SW 1271 (cell line): ENCODE measurements at places on chromosomes 12 and 14.

DNA sequence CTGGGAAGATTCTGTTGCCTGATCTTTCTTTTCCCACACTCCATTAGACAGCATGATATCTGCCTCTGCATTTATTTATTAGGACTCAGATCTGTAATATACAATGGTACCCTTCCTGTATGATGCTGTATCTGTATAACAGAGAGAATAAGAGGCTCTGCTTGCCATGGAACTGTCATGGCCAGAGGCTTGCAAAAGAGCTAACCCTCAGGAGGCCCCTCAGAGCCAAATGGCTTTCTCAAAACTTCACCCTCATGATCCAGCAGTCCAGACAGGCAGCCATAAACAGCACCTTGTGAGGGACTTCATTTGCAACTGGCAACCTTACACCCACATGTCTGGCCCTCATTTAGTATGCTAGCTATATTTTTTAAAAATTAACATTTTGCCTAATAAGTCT lies 57.6 kb downstream of the TMEM30B start:
- DNase-seq, result no peak

GRCh38 chr14:61649283-61649682 lies 46.0 kb upstream of the HIF1A start:
- no peak for DNase-seq

DNA sequence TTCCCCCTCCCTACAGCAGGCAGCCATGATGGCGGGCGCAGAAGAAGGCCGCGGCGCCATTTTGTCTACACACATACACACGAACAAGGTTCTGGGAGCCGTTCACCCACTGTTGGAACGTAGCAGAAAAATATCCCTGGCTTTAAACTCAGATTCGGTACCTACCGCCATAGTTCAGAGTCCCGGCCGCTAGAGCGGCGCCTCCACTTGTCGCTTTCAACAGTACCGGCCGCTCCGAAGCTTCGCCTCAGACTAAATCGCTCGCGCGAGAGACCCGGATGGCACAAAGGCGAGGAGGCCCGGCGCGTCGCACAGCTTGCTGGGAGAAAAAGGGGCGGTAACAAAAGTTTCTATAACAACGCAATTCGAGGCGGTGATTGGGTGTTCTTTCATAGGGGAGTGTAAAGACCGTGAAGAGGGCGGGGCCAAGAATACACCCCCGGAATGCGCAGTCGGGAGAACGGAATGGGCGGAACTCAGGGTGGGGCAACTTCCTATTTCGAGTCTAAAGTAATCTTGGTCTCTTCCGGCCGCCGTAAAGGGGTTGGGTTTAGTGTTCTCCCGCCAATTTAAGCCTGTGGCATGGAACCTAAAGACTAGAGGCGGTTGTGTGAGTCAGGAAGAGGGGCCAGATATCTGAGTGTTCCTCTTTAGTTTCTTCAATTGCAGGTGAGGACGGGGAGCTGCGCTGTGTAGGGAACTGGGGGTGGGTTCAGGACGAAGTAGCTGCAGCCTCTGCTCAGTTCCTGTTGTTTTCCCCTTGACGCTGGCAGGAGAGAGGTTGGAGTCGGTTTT lies at the start of the genes KNTC1 and RSRC2:
TSS of gene KNTC1 (plus strand) at position 567 of the 795 bp plus-strand sequence. CDS start 2,815 bp downstream, outside the sequence.
TSS of gene RSRC2 (minus strand) at position 254 of the 795 bp plus-strand sequence. CDS start at position 171, 83 bp downstream.
- peak; percentile 100 for DNase-seq

GRCh38 chr14:67413806-67414769 lies 2.1 kb upstream of the PLEK2 start:
- peak; percentile 90 for DNase-seq

DNA sequence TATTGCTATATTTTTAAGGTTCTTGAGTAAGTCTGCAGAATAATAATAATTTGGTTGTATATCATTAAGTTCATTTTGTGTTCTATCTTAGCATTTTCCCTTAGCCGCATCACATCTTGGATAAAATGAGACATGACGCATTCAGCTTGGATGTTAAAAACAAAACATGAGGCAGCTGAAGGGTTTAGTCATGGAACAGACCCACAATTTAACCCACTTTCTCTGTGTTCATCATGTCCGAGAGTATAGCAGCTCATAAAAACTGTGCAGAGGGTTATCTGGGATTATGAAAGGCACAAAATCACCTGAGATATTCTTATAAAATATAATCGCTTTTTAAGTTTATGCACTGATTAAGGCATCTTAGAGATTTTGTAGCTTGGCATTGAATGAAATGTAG lies 219.3 kb downstream of the TRHDE start:
- no peak for DNase-seq

GRCh38 chr14:85533861-85534291 lies 3.9 kb downstream of the FLRT2 start:
- no peak for DNase-seq

GRCh38 chr12:15688202-15688736 lies 100.9 kb downstream of the EPS8 start:
- no peak for DNase-seq

GRCh38 chr12:31316891-31317290 lies 9.1 kb downstream of the SINHCAF start:
- DNase-seq, result no peak

GRCh38 chr12:107134558-107134957 lies 41.2 kb upstream of the CRY1 start:
- no peak for DNase-seq

DNA sequence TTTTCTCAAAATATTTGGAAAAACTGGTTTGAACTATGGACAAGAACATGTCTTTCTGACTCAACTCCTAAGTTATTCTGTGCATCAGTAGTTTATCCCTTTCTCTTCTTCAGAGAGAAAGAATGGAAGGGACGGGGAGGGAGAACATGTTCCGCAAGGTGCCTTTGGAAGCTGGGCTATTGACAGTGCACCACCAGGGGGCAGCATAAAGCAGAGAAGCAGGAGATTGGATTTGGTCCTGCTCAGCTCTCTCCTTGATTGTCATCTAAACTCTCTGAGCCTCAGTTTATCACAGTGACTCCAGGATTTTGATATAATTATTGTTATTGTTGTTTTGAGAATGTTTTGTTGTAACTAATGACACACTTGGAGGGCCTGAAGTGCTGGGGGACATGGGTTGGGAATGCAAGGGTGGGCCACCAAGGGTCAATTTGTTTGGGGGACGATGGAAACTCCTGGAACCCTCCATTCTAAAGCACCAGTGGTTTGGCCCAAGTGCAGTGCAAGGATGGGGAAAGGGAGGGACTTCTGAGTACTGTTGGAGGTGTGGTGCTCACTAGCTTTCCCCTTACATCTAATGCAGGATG lies 45.3 kb upstream of the ANO6 start:
- DNase-seq, result peak; percentile 33

GRCh38 chr12:89513544-89513943 lies 11.1 kb downstream of the GALNT4 start:
- DNase-seq, result no peak
